ENCODE measurements at places on chromosomes 5 and 9.

DNA sequence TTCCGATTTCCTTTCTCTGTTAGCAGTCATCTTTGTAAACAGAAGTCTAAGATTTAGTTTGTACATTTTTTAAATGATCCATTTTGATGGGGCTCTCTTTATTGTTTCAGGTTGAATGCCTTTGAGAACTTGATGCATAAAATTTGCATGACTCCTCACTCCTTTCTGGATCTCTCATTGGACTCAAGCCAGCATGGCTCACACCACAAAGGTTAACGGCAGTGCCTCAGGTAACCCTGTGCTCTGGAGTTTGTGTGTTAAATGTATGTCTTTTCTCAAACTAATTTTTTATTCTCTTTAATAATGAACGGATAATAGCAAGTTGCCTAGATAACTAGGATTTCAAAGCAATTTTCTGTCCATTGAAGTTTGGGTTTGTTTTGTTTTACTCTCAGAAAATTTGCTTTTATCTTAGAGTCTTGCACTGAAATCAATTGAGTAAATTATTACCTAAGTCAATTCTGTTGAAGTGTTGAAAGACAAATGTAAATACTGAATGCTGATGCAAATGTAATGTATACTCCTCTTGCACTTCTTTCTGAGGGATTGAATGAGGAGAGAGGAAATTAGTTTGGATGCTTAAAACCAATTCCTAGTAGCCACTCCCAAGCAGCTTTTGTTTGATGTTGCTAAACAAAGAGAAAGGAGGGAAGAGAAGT lies 164.6 kb upstream of the DMRT1 start:
- no peaks in the 10 kb centered on the region for H3K36me3 ChIP-seq
- no peak overlapping the region for H3K4me3 ChIP-seq
- no peaks in the 10 kb centered on the region for H3K27me3 ChIP-seq
- DNase-seq, result no peak
- no peak overlapping the region for H3K27ac ChIP-seq
- H3K4me1 ChIP-seq, result peaks cover 10% of the 10 kb centered on the region

DNA sequence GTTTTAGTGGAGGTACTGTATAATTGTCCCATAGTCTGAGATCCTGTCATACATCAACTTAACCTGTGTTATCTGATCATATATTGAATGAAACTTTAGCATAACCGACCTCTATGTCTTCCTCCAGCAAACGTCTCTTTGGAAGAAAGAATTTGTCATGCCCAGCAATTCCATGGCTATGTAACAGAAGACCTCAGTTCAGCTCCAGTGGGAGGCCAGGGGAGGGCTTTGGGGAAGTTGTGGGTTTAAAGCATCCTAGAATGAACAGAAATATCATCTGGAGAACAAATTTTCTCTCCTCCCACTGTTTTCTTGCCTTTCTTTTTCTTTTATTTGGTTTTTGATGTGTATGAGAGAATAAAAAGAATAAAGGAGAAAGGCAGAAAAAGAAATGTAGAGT lies 164.5 kb downstream of the GAS1 start:
- no peaks in the 10 kb centered on the region for H3K36me3 ChIP-seq
- no peak overlapping the region for H3K27ac ChIP-seq
- no peak for DNase-seq
- H3K4me1 ChIP-seq, result no peaks in the 10 kb centered on the region
- H3K4me3 ChIP-seq, result no peak overlapping the region

DNA sequence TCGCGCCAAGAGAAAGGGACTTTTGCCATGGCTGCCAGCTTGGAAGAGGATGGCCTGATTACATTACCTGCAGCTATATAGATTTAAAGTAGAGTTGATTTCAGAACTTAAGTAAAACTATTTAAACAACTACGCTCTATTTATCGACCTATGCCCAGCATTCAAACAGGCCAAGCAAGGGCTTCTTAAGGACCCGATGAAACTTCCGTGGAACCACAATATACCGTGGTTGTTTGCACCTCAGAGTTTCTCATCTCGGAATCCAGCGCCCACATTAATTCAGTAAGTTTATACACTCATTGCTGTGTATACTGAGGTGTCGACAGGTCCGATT lies 505 bp upstream of the CDC14B start:
- H3K4me1 ChIP-seq, result peaks cover 30% of the 10 kb centered on the region
- no peak for DNase-seq
- peak overlapping the region; percentile 93 for H3K4me3 ChIP-seq
- H3K27ac ChIP-seq, result peak overlapping the region; percentile 85

- no peak for DNase-seq
- H3K4me1 ChIP-seq, result peaks cover 31% of the 10 kb centered on the region
- H3K36me3 ChIP-seq, result no peaks in the 10 kb centered on the region
- no peaks in the 10 kb centered on the region for H3K27me3 ChIP-seq
These were observed 98.4 kb downstream of the MAPKAP1 start for GRCh38 chr9:125608489-125609224.

- peak within 1 kb of the TSS; percentile 90 for H3K27ac ChIP-seq
- H3K4me3 ChIP-seq, result peak within 1 kb of the TSS; percentile 96
- H3K36me3 ChIP-seq, result peaks cover 4% of the 10 kb centered on the region
- peak; percentile 55 for DNase-seq
These were observed at the start of gene FAM169A for GRCh38 chr5:74865804-74866595. Gene FAM169A (minus strand): TSS chr5:74866387. CDS start chr5:74841676, 24,711 bp downstream.

DNA sequence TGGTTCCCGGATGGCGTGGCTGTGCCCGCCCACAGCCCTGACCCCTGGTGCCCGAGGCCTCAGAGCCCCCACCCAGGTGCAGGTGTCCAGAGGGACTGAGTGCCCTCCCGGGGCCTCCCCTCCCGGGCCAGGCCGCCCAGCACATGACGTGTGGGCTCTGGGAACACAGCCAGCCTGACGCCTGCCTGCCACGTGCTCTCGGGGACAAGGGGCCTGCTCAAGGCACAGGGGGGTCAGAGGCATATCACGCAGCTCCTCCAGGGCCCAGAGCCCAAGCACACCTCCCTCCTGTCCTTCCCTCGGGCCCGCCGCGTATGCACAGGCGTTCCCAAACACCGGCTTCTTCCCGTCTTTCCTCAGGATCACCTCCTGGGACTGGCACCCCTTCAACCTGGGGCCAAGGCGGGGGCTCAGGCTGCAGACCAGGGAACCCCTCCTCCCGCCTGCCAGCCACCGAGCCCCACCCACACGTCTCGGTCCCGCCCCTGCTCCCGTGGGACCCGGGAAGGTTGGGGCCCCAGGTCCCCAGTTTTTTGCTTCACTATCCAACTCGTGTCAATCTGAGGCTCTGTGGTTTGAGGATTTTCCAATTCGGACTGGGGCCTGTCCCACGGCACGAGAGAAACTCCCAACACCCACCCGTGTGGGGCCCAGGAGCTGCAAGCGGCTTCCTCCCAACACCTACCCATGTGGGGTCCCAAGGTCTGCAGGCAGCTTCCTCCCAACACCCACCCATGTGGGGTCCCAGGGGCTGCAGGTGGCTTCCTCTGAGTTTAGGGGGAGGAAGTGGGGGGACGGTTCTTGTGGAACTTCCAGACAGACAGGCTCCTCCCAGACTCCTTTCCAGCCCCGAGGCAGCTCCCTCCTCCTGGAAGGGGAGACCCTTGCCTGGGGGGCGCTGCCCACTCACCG lies 1.5 kb downstream of the LCN10 start:
- no peak overlapping the region for H3K27ac ChIP-seq
- no peaks in the 10 kb centered on the region for H3K36me3 ChIP-seq
- no peak overlapping the region for H3K4me3 ChIP-seq
